Activated naive CD8-positive, alpha-beta T cell treated with anti-CD3 and anti-CD28 coated beads, Interleukin-2, amount 10 ng/mL, durations not matched to agents 7 days and 5 days (primary cell): ENCODE measurements at places on chromosomes 3 and 15. TPM values are rescaled to one million over a fixed set of nuclear protein-coding genes. Genes with fewer than 3 reads are reported as not detected.

Gene CYP19A1
- not detected for total RNA-seq

Gene PSMD6
- total RNA-seq: 70.1 TPM

Gene BSN
- total RNA-seq: 0.14 TPM

Gene GRIP2
- total RNA-seq: not detected

Gene EXD1
- not detected for total RNA-seq
